AG08396 (cell line): ENCODE measurements at places on chromosomes 11 and 22.
A peak's percentile ranks its signal among the peaks of the same experiment; 100 is the strongest.

- no peak for DNase-seq
Observed at GRCh38 chr11:12677131-12677530, 2.9 kb downstream of the TEAD1 start.

GRCh38 chr11:1301220-1302000 is 8.0 kb downstream of the TOLLIP start:
- no peak for DNase-seq

GRCh38 chr22:31337178-31337577 is 9.0 kb downstream of the PATZ1 start:
- DNase-seq: no peak

- no peak for DNase-seq
Observed at GRCh38 chr11:106173291-106173690, 95.8 kb downstream of the AASDHPPT start.

DNA sequence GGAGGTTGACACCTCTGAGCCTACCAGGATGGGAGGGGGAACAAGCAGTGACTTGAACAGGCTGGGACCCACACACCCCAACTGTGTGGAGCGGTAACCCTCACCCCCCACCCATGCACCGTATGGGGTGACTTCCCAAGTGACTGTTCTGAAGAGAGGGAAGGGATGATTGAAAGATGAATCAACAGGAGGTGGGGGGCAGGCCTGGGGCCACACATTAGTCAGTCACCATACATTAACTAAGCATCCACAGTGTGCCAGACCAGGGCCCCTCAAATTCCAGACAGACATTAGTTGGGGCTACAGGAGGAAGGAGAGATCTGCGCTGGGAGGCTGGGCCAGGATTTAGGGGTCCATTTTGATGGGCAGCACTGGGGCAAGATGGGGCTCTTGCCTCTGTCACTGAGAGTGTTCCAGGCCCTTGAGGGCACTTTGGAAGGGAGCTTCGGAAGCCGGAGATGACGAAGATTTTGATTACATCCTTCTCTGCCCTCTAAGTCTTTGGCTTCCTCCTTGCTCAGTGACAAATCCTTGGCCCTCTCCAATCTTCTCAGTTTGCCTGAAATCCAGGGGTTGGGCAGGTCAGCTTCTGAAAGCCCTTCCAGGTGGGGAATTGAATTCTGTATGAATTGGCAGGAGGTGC is 966 bp downstream of the SMTN start:
- peak; percentile 53 for DNase-seq

GRCh38 chr22:50178871-50179869 is 6.5 kb upstream of the TRABD start:
- DNase-seq: no peak

- no peak for DNase-seq
Observed at GRCh38 chr22:49673048-49673447, 154.6 kb downstream of the BRD1 start.

DNA sequence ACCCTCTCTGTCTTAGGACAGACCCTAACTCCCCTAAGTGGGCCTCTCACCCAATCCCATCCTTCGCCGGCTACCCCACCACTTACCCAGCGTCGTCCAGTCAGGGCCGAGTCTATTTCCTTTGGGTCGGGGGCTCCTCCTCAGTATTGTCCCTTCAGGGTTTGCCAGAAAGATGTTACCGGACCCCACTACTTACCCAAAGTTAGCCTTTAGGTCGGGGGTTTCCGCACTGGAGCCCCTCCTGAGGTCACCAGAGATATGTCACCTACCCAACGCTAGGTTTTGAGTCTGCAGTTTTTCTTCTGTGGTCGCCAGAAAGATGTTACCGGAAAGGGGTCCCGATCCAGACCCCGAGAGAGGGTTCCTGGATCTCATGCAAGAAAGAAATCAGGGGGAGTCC is 17.9 kb upstream of the B4GALNT4 start:
- no peak for DNase-seq

DNA sequence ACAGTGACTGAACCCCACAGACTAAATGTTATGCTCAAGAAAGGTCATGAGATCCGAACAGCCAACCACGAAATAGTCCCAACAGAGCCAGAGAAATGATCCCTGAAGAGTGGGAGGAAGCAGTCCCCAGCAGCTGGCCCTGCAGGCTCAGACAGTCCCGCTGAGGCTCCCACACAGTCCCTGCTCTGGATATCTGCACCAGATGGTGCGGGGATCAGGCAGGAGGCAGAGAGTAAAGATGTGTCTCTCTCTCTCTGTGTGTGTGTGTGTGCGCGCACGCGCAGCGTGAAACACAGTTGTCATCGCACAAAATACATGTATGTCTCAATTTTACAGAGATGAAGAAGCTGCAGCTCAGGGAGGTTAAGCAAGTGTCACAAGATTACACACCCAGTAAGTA is 27.9 kb downstream of the GUCY1A2 start:
- DNase-seq: no peak

DNA sequence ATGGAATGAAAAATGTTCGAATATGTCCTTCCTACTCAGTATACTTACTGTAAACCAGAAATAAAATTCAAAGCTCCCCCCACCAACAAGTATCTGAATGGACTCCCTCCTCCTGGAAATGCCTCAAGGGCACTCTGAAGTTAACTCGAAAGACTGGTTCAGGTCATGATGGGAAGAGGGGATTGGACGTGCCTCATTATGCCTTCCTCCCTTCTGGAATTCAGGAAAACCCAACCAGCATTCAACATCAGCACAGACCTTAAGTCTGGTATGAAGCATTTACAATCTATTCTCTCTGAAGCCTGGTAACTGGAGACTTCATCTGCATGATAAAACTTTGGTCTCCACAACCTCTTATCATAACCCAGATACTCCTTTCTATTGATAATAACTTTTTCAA is 428.3 kb upstream of the RAG2 start:
- no peak for DNase-seq

GRCh38 chr22:37501610-37502341 is 15.6 kb upstream of the MFNG start:
- peak; percentile 83 for DNase-seq

DNA sequence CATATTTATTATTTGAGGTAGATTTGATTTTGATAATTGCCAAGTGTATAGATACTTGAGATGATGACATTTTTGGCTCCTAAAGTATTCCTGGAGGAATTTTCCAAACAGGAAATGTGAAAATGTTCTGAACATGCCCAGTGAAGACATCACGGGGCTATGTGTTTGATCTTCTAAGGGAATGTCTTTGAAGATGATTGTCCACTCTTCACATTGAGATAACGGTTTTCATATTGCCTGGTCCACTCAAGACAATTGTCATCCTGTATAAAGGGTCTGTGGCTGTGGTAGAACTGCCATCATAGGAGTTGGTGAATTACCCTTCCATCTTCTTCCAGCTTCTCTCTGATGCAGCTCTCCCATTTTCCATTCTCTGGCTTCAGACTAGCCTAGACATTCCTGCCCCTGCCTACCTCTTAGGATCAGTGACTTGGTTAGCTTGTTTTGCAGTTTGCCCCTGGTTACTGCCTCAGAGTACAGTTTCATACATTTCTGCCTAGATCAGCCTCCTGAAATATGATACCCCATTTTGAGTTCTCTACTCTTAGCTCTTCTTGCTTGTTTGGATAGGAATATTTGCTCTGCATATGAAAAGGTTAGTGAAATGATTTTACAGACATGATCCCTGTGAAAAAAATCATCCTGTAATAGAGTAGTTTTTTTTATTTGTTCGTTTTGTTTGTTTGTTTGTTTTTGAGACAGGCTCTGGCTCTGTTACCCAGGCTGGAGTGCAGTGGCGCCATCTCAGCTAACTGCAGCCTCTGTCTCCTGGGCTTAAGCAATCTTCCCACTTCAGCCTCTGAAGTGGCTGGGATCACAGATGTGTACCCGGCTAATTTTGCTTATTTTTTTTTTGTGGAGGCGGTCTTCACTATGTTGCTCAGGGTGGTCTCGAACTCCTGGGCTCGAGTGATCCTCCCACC is 111.4 kb upstream of the SORL1-AS1 start:
- no peak for DNase-seq

DNA sequence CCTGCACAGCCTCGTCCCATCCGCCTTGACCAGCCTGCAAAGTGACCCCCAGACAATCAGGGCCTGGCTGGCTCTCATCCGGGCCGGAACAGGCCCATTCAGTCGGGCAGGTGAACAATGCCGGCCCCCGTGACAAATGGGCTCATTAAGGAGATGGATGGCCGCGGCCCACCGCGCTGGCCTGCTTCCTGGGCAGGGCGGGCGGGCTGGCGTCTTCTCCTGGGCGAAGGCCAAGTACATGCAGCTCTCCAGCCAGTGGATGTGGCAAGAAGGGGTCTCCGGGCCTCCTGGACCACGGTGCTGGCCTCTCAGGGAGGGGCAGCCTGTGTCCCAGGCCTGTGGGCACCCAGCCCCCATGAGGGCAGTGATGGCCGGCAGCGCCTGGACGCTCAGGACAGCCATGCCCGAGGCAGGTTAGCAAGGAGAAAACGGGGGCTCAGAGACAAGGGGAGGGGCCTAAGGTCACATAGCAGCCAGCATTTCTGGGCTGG is 1022.8 kb downstream of the BRD1 start:
- no peak for DNase-seq

DNA sequence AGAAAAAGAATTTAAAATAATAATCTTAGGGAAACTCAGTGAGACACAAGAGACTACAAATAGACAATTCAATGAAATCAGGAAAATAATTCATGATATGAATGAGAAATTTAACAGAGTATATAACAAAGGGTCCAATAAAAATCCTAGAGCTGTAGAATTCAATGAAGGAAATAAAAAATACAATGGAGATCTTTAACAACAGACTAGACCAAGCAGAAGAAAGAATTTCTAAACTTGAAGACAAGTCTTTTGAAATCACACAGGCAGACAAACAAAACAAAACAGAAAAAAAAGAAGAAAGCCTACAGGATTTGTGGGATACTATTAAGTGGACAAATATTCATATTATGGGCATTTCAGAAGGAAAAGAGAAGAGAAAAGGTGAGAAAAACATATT is 16.2 kb upstream of the USP2 start:
- no peak for DNase-seq

DNA sequence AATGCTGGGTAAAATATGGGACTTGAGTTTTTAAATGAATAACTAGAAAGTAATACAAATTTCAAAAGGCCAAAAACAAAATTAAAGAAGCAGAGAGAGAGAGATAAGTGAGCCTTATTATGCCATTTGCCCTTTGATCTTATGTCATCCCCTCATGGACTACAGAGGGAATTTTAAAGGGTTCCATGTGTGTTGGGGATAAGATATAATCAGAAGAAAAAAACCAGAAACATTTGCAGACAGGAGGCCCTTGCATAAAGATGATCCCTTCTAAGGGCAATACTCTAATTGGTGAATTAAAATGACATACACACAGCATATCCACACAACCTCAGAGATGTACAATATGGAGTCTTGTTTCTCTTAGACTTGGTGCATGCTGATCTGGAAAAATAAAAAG is 406.6 kb upstream of the LARGE1 start:
- no peak for DNase-seq

DNA sequence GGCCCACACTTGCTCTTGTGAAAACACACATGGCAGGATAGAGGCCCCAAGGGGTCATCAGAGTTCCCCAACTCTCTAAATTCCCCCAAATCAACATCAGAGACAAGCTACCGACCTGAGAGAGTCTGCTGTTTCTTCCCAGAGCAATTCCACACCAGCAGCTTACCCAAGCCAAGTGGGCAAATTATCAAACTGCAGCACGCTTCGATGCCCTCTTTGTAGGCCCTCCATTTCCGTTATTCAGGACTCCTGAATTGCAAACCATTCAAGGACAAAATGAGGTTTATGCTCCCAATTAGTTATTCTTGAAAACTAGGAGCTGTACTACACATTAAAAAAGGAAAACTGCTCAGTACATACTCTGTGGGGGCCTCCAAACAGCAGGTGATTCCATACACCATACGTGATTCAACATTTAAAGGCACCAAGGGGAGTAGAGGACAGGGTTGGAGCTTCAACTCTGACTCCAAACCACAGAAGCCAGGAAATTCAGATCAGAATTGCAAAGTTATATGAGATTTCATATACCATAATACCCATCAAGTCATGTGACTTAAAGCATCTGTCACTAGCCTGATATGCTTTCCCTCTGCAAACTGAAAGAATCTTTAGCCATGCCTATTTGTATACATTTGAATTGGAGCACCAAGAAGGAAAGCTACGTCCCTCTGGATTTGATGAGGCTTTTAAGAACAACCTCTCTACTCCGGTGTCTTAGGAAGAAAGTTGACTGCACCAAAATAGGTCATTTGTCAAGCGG is 234.8 kb downstream of the CADM1 start:
- no peak for DNase-seq

DNA sequence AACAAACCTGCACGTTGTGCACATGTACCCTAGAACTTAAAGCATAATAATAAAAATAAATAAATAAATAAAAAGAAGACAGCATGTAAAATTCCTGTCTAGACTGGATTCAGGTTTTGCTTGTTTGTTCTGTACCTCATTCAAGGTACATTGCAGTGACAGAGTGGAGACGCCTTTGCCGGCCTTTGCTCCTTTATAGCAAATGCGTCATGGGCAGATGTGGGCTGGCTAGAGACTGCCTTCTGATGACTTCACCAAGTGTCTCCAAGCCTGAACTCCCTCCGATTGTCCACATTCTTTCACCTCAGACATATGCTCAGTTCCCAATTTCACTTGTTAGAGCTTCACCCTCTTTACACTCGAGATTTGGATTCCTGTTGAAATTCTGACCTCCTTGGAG is 147.8 kb upstream of the ARHGAP20 start:
- DNase-seq: no peak

DNA sequence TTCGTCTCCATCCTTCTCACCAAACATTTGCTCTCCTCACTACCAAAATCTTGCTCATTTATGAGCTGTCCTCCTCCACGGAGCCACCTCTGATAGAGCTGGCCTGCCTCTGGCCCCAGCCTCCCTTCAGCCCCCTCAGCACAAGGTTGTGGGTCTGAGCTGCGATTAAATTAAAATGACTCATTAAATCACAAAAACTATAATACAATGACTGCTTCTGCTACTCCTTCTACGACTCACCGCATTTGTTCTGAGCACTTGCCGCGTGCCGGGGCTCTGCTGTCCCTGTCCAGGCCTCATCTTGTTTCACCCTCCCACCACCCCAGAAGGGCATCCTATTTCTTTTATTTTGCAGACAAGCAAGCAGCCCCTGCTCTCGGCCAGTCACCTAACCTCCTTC is 49.2 kb upstream of the TIMP3 start:
- DNase-seq: no peak

- no peak for DNase-seq
Observed at GRCh38 chr11:13127161-13127560, 118.0 kb downstream of the RASSF10 start.

DNA sequence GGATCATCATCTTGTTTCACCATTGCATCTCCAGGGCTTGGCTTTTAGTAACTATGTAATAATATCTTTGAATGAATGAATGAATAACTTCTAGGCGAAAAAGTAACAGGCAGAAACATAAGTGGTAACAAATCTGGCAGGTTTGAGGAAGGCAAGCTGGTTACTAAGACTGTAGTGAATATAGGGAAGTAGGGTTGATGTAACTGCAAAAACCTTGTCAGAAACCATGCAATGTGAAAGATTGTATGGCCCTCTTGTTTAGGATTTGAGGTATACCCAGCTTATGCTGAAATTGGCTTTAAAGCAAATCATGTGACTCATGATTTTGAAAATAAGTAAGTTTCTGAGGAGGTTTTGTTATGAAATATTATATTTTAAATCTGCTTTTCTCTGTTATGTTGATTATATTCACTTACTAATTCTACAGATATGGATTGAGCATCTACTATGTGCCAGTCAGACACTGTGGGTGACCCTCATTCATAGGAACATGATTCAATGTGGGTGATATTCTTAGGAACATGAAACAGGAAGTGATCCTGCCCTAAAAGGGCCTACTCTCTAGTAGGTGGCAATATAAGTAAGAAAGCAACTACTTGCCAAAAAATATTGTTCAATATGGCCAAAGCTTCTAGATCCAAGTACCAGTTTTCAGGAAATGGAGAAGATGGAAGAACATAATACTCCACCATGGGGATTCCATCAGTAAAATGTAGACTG is 115.5 kb upstream of the CCDC90B start:
- DNase-seq: no peak
